Caudate nucleus (tissue), 63 donors: ENCODE measurements at places on chromosomes 11 and 22.

- DNase-seq = peak; percentile 76
Measured at GRCh38 chr22:20857838-20858614, 585 bp downstream of the PI4KA start.

DNA sequence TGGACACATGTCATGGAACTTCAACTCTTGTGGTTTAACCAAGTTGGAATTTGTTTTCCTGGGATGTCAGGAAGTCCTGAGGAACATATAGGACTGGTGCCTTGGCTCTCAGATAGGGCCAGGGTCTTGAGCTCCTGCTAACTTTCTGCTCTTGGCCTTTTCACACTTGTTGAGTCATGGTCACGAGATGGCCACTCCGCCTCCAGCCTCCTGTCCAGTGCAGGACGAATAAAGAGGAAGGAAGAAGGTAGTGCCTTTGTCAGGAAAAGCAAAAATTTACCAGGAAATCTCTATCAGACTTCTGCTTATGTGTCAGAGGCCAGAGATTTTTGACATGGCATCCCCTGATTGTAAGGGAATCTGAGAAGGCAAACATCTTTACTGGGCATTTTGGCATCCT is 89.1 kb upstream of the ARHGAP20 start:
- no peak for DNase-seq

DNA sequence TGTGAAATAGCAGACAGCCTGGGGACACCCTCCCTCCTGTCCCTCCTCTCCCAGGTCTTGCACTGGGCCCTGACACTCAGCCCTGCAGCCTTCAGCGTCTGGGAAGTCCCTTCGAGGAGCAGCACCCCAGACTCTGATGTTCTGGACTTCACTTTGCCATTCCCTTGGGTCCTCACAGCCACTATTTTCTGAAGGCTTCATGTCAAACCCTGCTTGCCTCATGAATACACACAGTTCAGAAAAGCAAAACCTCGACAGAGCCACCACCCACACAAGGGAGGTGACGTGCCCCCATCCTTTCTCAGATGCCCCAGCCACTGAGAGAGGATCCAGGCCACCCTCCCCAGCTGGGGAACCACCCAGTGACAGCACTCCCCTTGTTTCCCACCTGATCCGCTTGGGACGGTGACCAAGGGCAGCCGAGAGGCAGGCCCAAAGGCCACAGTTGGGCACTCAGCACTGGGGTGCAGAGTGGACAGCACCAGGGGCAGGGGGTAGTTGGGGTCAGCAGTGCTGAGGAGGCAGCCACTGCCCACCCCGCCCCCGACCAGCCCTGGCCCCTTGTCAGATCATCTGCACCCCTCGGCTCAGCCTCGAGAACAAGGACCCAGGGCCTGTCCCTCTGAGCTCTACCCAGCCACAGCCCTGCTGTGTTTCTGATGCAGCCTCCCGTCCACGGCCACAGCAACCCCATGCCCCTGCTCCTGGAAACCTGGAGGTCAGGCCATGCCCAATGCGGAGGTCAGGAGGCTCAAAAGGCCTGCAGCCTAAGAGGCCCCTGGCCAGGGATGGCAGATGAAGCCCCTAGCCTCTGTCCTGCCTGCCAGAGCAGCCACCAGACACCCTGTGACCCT is 3.1 kb upstream of the TNNT3 start:
- DNase-seq = no peak

DNA sequence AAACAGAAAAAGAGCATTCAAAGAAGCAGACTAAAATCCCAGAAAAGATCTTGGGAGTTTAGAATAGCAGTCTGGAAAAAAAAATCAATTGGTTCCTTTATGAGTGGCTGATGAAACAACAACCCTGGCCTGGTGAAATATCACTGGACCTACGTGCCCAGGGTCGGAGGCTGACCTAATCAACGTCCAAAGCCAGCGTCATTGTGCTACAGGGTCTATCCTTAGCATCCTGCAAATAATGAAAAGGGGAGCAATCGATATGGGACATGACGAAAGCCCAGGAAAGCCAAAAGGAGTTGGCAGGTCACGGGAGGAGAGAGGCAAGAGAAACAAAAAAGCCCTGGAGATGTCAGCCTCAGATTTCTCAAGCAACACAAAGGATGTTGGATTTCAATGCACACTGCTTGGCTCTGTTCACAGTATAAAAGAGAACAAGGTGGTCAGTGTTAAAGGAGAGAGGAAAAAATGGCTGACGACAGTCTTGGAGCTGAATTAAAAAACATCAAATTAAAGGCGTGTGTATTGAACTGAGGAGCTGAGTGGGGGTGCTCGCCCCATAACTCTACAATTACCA is 148.8 kb downstream of the BLID start:
- DNase-seq = peak; percentile 8

- DNase-seq = no peak
Measured at GRCh38 chr11:45659031-45659817, 6.2 kb downstream of the CHST1 start.

DNA sequence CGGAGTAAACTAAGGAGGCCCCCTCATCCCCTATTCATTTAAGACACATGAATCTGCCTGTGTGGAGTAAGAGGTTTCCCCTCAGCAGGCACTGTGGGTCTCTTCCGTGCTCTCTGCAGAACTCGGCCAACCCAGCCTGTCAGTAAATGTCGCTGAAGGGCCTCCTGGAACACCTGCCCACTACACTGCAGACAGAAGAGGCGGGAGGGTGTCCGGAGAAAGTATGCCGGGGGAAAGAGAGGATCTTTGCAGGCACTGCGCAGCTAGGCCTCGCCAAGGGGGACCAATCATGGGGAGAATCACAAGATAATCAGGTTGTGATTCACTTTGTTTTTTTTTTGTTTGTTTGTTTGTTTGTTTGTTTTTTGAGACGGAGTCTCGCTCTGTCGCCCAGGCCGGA is 110.8 kb downstream of the MORC2 start:
- DNase-seq = no peak

DNA sequence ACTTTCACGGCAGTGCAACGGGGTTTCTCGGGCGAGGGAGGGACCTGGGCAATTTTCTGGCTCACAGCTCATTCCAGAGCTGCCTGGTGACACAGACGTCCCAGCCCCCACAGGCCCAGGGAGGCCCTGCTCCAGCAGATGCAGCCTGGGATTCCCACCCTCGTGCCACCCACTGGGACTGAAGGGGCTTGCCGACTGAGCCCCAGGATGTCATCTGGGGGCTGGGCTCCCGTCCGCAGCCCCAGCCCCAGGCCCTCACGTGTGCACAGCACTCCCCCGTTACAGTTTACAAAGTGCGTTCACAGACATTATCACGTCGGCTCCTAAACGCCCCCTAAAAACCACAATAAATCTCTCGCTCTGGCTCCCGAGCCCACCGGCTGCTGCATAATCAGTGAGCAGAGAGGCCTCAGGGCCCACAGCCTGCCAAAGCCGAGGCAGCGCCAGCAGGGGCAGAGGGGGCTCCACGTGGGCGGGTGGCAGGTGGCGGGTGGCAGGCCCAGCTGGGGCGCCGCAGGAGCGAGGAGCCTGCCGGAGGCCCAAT is 76.9 kb upstream of the TCF20 start:
- peak; percentile 17 for DNase-seq

DNA sequence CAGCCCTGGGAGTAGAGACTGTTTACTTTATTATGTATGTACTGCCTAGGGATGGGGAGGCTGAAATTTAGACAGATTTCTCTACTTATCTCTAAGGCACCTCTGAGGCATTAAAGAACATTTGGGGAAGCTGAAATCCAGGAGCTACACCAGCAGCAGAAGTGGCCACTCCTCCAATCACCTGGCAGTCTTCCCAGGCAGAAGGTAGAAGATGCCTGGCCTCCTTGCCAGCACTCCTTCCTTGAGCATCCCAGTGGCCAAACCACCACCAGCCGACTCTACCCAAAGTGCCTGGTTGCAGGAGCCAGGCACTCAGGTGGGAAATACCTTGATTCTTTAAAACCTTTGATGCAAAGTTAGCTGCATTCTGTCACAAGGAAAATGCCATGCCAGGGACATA is 1.9 kb upstream of the FAT3 start:
- DNase-seq = no peak

- no peak for DNase-seq
Measured at GRCh38 chr22:26828311-26828710, 170.9 kb downstream of the MIAT start.

DNA sequence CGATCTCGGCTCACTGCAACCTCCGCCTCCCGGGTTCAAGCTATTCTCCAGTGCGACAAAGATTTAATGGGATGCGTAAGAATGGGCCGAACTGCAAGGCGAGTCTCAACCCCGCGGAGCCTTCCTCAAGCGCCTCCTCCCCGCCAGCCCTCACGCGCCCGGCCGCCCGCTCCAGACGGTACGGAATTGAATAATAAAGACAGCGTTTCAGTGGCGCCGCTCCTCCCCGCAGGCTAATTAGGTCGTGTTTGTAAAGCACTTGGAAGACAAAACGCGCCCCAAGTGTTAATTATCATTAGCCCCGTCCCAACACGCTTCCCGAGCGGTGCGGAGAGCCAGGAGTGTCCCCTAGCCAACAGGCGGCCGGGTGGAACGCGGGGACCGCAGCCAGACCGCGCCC is 192.0 kb downstream of the BUD13 start:
- DNase-seq = no peak

DNA sequence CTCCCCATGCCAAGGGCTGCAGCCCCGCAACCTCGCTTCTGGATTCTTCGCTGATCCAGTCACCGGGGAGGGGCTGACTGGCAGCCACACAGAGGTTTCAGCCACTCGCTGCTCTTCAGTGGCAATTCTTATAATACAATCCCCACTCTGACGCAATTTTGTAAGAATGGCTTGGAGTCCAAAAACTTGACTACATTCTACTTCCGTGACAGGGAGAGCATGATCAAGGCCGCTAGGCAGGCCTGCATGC is 14.9 kb downstream of the PPM1F start:
- no peak for DNase-seq
